EL (cell line): ENCODE measurements at places on chromosomes 4 and X.

DNA sequence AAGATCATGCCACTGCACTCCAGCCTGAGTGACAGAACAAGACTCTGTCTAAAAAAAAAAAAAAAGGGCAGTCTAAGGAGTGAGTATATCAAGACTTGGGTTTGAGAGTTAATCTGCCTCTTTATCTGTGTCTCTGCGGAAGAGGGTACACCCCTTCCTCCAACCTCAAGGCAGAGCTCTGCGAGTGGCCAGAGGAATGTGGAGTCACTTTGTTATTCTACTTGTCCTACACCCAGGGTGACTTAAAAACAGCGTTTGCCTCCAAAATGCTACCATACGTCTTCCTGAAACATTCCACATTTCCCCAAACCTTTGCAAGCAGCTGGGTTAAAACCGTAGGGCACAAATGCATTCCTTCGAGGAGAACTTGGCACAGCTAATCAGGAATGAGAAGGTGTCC, 199.9 kb downstream of the SHOX start:
- DNase-seq: no peak

DNA sequence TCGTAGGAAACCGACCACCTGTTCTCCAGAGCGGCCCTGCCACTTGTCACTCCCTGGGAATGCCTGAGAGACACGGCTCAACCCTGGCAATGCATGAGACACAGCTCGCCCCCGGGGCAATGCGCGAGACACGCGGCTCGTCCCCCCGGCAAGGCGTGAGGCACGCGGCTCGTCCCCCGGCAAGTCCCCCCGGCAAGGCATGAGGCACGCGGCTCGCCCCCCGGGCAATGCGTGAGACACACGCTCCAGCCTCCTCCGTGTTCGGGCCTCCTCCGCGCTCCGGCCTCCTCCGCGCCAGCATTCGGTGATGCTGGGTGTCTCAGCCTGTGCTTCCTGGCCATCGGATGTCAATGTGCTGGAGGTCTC, 27.5 kb upstream of the CPLX1 start:
- no peak for DNase-seq

DNA sequence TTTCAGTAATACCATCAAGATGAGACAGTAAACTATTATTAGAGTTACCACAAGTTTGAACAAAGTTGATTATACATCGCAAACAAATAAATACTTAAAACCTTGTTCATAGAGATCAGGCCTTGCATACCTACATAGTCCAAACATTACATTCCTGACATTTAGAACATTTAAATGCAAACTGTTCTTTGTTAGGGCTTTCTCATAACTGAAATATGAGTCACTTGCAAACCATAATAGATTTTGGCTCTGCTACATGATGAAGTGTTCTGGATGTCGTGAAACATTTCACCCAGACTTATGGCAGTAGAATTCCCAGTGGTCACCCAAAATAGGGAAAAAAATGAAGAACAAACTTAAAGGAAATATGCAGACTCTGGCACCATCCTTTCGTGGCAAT, 75.0 kb downstream of the FAT4 start:
- peak; percentile 91 for DNase-seq

GRCh38 chrX:41025926-41026701, 59.1 kb upstream of the USP9X start:
- no peak for DNase-seq

GRCh38 chr4:5198656-5199541, 147.6 kb downstream of the STK32B start:
- DNase-seq: no peak

DNA sequence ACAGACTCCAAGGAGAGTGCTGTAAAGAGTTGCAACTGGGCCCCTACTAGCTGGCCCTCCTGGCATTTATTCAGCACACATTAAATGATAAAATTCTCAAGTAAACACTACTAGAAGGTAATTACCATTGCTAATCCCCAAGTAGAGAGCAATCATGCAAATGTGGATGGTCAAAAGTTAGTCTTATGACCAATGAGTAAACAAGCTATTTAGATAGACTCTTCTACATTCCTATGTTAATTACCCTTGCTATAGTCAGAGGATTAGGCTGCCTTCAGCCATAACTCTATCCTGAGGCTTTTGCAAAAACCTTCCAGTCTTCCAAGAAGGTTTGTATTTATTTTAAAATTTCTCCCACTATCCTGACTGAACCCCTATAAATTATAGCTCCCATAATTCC, 28.3 kb upstream of the HPGD start:
- DNase-seq: no peak

- DNase-seq: peak; percentile 42
Observed at GRCh38 chr4:77599378-77599777, 6.2 kb upstream of the CXCL13 start.

DNA sequence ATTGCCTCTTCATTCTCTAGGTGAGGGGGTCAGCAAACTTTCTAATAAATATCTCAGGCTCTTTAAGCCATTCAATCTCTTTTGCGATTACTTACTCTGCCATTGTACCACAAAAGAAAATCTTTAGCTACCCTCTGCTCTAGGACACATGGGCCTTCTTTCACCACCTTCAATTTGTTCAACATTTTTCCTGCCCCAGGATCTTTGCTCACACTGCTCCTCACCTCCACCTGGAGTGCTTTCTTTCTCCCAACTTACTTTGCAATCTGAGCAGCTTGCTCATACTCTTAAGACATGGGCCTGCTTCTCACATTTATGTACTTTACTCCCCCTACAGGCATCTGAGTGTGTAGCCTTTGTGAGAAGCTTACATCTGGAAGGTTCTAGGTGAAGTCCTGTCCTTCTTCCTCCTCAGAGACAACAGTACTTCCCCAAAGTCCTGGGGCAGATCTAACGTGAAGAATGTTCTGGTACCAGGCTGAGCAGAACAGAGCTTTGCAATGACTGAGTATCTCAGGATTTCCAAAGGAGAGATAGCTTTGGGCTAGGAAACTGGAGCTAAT, 55.0 kb upstream of the PRDM5 start:
- peak; percentile 46 for DNase-seq

DNA sequence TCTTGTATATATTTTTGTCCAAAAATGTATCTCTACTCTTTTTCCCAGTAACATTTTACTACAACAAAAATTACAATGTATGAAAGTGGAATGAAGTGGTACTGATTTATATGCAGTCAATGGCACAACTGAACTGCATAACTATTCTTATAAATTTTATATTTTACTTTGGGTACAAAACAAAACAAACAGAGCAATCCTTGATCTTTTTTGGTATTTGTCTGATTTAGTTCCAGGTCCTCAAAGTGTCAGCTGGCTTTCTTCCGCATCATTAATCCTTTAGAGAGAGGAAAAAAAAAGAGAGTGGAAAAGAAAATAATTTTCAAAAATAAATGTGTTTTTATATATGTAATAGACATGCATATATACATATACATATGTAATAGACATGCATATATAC, 252.4 kb upstream of the SLIT2 start:
- DNase-seq: no peak
